ENCODE measurements at places on chromosomes 7 and 10.
A peak's percentile ranks its signal among the peaks of the same experiment; 100 is the strongest.

DNA sequence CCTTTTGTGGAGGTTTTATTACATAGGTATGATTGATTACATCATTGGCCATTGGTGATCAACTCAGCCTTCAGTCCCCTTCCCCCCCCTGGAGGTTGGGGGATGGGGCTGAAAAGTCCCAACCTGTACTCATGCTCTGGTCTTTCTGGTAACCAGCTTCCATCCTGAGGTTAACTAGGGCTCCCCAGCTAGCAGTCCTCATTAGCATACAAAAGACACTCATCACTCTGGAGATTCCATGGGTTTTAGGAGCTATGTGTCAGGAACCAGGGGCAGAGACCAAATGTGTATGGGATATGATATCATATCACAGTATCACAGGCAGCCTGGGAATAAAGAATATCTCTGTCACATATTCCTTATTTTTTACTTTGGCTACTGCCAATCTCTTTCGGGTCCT is 13.6 kb downstream of the CCSER2 start:
- no peak for DNase-seq

- DNase-seq, result no peak
Observed at GRCh38 chr7:130397758-130398073, 17.4 kb downstream of the CPA1 start.

DNA sequence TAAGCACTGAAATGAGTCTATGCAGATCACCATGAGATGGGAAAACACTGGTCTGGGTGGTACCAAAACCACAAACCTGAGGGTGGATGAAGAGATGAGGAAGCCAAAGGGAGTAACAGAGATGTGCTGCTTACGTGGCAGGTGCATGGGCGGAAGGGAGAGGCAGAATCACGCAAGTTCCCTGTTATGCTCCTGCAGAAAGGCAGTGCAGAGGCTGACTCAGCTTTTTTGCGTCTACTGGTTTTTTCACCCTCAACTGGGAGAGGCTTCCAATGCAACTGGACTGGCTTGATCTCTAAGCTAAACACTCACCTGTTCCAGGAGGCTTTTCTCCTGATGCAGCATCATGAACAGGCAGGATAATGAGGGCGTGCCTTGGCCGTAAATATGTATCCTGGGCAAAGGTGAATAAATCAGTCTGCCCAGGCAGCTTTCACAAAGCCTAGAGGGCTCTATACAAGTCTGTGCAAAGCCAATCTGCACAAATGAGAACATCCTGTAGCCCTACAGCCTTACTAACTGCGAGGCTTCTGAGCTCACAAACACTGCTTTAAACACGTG is 95.4 kb upstream of the AFAP1L2 start:
- DNase-seq, result peak; percentile 2

DNA sequence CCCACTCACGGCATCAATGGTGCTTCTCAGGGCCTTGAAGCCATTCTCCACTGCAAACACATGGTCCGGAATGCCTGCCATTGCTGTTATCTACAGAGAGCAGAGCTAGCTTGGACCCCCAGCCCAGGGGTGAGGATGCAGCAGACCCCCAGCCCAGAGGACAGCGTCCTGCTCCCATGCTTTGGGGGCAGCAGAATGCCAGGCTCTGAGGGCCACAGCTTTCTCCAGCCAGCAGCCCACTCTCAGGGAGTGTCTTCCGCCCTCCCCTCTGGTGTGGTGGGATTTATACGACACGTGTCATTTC is 48.1 kb upstream of the MSMB start:
- DNase-seq, result no peak

- DNase-seq, result no peak
Observed at GRCh38 chr7:110400411-110400810, 690.5 kb upstream of the LRRN3 start.

- DNase-seq, result no peak
Observed at GRCh38 chr7:131919920-131920709, 363.7 kb upstream of the PODXL start.

DNA sequence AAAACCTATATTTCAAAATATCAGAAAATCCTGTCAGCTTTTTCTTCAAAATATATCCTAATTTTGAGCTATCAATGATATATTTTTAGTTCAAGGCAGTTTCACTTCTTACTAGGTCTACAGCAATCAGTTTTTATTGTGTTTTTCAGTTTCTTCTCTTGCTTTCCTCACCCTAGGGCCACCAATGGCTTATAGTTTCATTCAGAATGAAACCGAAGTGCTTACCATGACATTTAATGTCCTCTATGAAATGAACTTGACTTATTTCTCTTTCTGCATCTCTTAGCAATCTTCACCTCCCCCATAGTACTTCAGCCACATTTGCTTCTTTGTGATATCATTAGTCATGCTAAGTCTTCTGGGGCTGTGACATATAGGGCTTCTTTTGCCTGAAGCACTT is 100.3 kb downstream of the ARL5B start:
- DNase-seq, result no peak

DNA sequence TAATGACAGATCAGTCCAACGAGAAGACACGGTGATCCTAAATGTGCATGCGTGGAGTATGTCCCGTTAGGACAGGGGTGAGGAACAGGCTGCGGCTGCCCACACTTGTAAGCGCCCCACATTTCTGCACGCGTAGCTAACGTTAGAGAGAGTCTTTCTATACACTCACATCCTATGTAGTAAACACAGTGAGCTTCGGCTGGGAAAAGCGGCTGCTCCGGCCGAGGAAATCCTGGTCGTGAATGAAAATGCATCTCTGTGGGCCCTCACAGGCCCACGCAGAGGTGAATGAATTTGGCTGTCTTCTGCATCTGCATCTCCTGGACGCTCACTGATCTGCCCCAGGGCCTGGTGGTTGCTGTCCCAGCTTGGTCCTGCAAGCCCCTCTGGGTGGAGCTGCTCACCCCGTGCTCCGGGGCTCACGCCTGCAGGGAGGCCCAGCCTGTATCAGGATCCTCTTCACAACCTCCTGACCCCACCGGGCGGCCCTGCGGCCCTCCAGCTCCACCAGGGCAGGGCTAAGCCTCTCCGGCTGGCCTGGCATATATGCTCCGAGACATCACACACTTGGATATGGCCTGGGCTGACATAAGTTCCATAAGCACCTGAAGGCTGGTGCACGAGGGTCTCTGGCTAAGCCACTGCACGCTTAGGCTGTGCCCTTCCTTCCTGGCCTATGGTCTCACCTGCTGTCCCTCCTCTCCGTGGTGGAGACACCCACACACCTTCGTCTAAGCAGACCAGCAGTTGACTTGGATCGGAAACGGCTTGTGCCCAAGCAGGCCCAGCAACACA is 117.9 kb upstream of the DIP2C start:
- no peak for DNase-seq

DNA sequence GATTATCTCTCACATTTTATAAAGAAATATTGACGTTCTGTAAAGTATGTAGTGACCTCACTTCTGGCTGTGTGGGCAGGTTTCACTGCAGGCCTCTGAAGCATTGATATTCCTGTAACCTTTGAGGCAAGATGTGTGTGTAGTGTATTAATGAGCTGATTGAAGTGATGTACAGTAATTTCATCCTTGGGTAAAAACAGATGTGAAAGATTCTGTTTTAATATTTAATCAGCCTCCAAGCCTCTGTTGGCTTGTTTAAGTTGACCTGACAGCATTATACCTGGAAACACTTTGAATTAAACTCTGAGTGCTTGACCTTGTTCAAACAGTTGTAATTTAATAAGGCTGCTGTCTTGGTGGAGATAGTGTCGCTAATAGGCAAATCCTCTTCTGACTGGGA is 74.9 kb downstream of the KAT6B start:
- peak; percentile 25 for DNase-seq

DNA sequence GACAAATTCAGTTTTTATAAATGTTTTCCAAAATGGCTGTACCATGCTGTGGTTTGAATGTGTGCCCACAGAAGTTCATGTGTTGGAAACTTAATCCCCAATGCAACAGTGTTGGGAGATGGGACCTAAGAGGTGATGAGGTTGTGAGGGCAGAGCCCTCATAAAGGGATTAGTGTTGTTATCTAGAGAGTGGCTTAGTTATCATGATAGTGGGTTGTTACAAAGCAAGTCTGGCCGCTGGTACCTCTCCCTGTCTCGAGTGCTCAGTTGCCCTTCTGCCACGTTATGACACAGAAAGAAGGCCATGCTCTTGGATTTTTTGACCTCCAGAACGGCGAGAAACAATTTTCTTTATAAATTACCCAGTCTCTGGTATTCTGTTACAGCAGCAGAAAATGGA is 119.0 kb downstream of the BTAF1 start:
- no peak for DNase-seq

DNA sequence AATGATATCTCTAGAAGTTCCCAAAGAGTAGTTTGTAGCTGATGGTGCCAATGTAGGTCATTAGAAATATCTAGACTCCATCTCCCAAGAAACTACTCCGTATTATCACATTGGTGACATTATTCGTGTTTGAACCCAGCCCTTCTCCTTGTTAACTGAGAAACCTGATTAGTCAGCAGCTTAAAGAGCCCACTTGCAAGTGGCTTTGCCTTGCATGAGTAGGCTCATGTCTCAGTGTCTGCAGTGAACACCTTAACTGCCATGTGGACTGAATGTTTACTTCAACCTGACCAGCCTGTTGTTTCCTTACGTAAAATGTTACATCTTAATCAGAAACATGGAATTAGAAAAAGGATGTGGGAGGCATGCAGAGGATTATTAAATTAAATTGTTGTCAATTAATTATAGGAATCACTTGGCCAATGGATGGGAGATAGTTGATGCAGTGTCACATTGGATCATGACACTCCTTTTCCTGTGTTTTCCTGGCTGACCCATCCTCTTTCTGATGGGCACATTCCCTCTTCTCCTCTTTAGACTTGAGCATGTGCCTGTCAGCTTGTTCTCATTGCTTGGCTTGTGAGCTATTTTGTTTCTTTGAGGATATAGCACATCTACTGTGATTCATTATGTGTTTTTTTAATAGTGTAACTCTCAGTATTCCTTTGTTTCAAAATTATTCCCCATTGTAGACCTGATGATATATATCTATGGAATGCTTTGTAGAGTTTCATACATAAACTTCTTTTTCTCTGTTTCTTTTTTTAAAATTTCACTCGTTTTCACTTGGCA is 18.0 kb downstream of the STARD3NL start:
- DNase-seq, result no peak

DNA sequence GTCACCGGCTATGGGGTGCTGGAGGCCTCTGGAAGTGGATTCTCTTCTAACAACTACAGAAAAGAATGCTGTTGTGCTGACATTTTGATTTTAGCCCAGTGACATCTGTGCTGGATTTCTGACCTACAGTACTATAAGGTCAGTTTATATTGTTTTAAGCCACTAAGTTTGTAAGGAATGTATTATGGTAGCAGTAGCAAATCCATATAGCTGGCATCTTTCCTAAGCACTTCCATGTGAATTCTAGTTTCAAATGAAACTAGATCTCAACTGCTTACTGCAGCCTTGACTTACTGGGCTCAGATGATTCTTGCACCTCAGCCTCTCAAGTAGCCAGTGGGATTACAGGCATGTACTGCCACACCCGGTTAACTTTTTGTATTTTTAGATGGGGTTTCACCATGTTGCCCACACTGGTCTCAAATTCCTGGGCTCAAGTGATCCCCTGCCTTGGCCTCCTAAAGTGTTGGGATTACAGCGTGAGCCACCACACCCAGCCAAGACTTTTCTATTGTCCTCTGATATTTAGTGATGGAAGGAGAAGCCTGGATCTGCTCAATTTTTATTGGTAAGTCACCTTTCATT is 414.0 kb downstream of the PHTF2 start:
- DNase-seq, result no peak
